Fibroblast of skin of right biceps (primary cell): ENCODE measurements at places on chromosomes 7 and 10.

- no peak for DNase-seq
Observed at GRCh38 chr10:133267829-133268228, 8.8 kb downstream of the ADAM8 start.

GRCh38 chr10:115092555-115093285, 445 bp upstream of the ATRNL1 start:
- DNase-seq = peak; percentile 43

GRCh38 chr7:128726059-128726736, 13.0 kb upstream of the CALU start:
- DNase-seq = no peak

DNA sequence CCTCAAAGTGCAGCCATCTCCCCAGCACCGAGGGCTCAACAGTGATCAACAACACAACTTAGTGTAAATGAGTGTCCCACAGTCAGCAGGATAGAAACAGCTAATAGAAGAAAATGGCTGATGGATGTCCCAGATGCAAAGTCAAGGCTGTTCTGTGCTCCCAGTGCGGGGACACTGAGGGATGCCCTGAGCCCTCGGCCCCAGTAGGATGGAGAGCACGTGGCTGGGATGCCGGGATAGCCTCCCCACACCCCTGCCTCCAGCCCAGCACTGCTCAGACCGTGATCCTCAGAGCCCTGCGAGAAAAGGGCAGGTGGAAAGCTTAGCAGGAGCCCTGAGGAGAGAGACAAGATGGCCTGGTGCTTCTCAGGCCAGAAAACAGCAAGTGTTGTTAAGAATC, 243.9 kb upstream of the TCERG1L start:
- DNase-seq = no peak

- DNase-seq = no peak
Observed at GRCh38 chr7:142451817-142452216, 194.0 kb upstream of the PRSS58 start.

- no peak for DNase-seq
Observed at GRCh38 chr10:117411479-117412399, 36.5 kb upstream of the PDZD8 start.
